Endothelial cell of coronary artery (primary cell): ENCODE measurements at places on chromosomes 1 and 21. TPM values are rescaled to one million over a fixed set of nuclear protein-coding genes. Genes with fewer than 3 reads are reported as not detected.

VTCN1 gene
- not detected in 2 replicates for total RNA-seq

CELF3 gene
- total RNA-seq: not detected in 2 replicates

RNU1-4 gene
- 2,685 and 5,329 TPM in 2 replicates for total RNA-seq

FMOD gene
- 0.47 TPM in 1 of 2 replicates, not detected in the other for total RNA-seq

BGLAP gene
- 0.19 and 0.27 TPM in 2 replicates for total RNA-seq

AADACL4 gene
- total RNA-seq: not detected in 2 replicates

MCOLN3 gene
- total RNA-seq: not detected in 2 replicates

SH2D1B gene
- under 0.01 TPM in 1 of 2 replicates, not detected in the other for total RNA-seq

LHX4 gene
- total RNA-seq: under 0.01 TPM in 1 of 2 replicates, not detected in the other

SPRR2E gene
- not detected in 2 replicates for total RNA-seq

LAD1 gene
- not detected in 2 replicates for total RNA-seq

TDRKH gene
- total RNA-seq: 4.5 and 4.9 TPM in 2 replicates

PLA2G4A gene
- 4.1 and 8.4 TPM in 2 replicates for total RNA-seq

CFAP107 gene
- not detected in 2 replicates for total RNA-seq

ZNF695 gene
- 1.3 and 2.0 TPM in 2 replicates for total RNA-seq

RUNX3 gene
- total RNA-seq: under 0.01 TPM in 1 of 2 replicates, not detected in the other

CA6 gene
- total RNA-seq: not detected in 2 replicates

VAV3 gene
- 0.27 and 0.38 TPM in 2 replicates for total RNA-seq

U2AF1 gene
- 25.1 and 40.1 TPM in 2 replicates for total RNA-seq

HSPA6 gene
- 0.18 and 0.75 TPM in 2 replicates for total RNA-seq

SLFNL1 gene
- 0.18 and 0.28 TPM in 2 replicates for total RNA-seq

KMO gene
- under 0.01 TPM in 1 of 2 replicates, not detected in the other for total RNA-seq

SERPINC1 gene
- total RNA-seq: not detected in 2 replicates

ANGPTL1 gene
- under 0.01 and 1.1 TPM in 2 replicates for total RNA-seq

ARHGAP30 gene
- under 0.01 TPM in 1 of 2 replicates, not detected in the other for total RNA-seq

SYT14 gene
- total RNA-seq: 0.09 and 2.4 TPM in 2 replicates

RASSF5 gene
- total RNA-seq: 0.19 and 0.54 TPM in 2 replicates

JAM2 gene
- total RNA-seq: 0.09 and 1.2 TPM in 2 replicates

FCAMR gene
- not detected in 2 replicates for total RNA-seq

FCRL1 gene
- total RNA-seq: not detected in 2 replicates

CHML gene
- 13.7 and 14.0 TPM in 2 replicates for total RNA-seq

NPPB gene
- total RNA-seq: 0.54 and 1.5 TPM in 2 replicates

KISS1 gene
- total RNA-seq: 0.45 and 0.56 TPM in 2 replicates

SLC44A5 gene
- total RNA-seq: 6.4 and 9.1 TPM in 2 replicates

DNM3 gene
- total RNA-seq: 0.54 and 0.56 TPM in 2 replicates

ABCA4 gene
- total RNA-seq: 2.0 and 4.0 TPM in 2 replicates

SPOCD1 gene
- 33.4 and 49.5 TPM in 2 replicates for total RNA-seq

KCNJ9 gene
- not detected in 2 replicates for total RNA-seq

SLAMF6 gene
- total RNA-seq: not detected in 2 replicates

TCHHL1 gene
- not detected in 2 replicates for total RNA-seq

FLVCR1 gene
- 7.3 and 9.5 TPM in 2 replicates for total RNA-seq

TP73 gene
- 0.19 TPM in 1 of 2 replicates, not detected in the other for total RNA-seq

ORC1 gene
- total RNA-seq: 1.9 and 6.7 TPM in 2 replicates

C4BPB gene
- 0.18 and 0.28 TPM in 2 replicates for total RNA-seq

RHD gene
- total RNA-seq: under 0.01 TPM in 1 of 2 replicates, not detected in the other

C1orf141 gene
- total RNA-seq: not detected in 2 replicates

OR2L2 gene
- total RNA-seq: not detected in 2 replicates

SYCP1 gene
- total RNA-seq: not detected in 2 replicates

TRAF3IP3 gene
- not detected in 2 replicates for total RNA-seq

ST6GALNAC3 gene
- 23.7 and 41.8 TPM in 2 replicates for total RNA-seq

OR2L13 gene
- total RNA-seq: not detected in 2 replicates

COQ8A gene
- 8.5 and 8.8 TPM in 2 replicates for total RNA-seq

KRTAP10-1 gene
- not detected in 2 replicates for total RNA-seq

KPRP gene
- total RNA-seq: not detected in 2 replicates

MATN1 gene
- not detected in 2 replicates for total RNA-seq

ZNF683 gene
- total RNA-seq: not detected in 2 replicates

EXTL1 gene
- not detected in 2 replicates for total RNA-seq

ASCL5 gene
- total RNA-seq: not detected in 2 replicates

CDCP2 gene
- total RNA-seq: not detected in 2 replicates

MTHFR gene
- total RNA-seq: 14.6 and 18.5 TPM in 2 replicates
